ENCODE measurements at places on chromosomes 3 and 15.

DNA sequence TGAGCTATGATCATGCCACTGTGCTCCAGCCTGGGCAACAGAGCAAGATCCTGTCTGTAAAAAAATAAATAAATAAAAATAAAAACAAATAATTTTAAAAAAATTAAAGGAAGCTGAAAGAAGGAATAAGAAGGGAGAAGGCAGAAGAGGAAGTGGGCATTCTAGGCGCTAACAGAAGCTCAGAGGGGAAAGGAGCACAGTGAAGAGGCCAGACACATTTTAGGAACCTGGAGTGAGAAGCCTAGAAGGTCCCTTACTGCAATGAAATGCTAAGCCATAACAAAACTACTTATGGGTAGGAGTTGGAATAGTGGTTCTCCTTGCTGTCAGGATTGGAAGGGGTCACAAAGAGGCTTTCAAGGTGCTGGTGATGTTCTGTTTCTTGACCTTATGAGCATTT, 64.0 kb downstream of the ITGB5 start:
- no peak for DNase-seq

GRCh38 chr3:133895208-133896001, at the start of gene RAB6B:
Gene RAB6B, minus strand, starts transcription at chr3:133895882. Its CDS starts 416 bp downstream, at chr3:133895466.
- peak; percentile 23 for DNase-seq

DNA sequence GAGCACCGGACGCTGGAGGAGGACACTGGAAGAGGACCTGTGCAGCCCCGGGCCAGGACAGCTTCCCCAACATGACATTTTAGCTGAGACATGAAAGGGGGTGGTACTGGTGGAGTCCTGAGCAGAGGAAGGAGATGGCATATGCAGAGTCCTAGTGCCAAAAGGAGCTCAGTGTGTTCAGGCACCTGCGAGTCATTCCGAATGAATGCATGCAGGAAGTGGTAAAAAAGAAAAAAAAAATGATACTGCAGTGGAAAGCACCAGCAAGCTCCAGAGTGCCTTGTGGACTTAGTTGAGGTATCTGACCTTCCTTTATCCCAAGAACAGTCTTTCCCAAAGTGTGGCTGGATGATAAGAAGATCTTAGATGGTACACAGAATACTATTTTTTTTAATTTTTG, 6.6 kb upstream of the ZNF148 start:
- DNase-seq: no peak

GRCh38 chr3:64185436-64185835, 39.8 kb downstream of the PRICKLE2 start:
- no peak for DNase-seq

- DNase-seq: no peak
Observed at GRCh38 chr3:168048414-168049330, 47.1 kb downstream of the GOLIM4 start.

DNA sequence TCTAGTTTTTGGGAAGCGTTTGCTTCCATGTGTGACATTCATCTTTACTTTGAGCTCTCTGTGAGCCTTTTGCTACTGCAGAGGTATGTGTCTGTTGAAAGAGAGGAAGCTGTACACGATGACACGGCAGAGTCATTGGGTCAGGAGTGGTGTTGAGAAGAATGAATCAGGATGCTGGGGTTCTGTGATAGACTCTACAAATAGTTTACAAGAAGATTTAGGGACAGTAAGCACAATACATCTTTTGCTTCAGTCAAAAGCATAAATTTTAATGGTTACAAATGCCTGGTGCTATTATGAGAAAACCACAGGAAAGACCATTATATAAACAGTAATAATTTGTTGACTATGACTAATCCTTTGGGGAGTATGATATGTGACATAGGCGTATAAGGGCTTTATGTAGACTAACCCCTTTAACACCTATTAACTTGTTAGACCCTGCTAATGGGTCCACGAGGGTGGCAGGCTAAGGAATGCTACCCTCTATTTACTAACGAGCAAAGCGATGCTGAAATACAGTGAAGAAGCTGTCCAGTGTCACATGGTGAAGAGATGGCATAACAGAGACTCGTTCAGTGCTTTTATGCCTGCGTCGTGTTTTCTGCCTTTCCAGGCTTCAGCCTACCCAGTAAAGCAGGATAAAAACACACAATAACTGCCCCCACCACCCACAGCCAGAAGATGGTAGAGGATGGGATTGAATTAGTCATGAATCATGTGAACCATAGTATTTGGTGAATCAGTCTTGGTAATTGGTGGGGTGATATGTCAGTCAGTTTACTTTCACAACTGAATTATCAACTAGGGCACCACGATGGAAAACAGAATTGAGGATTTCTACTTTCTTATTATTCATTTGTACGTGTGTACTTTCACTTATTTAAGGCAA, 118.8 kb downstream of the LPP start:
- no peak for DNase-seq

- DNase-seq: no peak
Observed at GRCh38 chr3:186298876-186299275, 63.2 kb downstream of the DGKG start.

DNA sequence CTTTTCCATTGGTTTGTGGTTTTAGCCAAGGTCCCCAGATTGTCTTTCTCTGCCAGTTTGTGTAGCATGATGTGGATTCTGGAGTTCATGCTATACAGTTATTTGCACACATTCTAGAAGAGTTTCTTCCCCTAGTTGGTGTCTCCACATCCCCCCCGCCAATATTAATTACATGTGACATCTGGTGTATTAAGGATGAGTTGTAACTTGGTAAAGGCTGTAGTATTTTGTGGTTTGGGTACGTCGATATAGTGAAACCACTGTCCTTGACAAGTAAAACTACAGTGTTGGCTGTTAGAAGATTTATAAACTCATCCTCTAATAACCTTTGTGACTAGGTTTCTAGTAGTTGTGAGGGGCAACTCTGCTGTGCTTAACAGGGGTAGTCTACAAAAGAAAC, 23.7 kb upstream of the P4HTM start:
- DNase-seq: no peak

GRCh38 chr15:71138473-71138872, 23.2 kb downstream of the THSD4 start:
- no peak for DNase-seq

DNA sequence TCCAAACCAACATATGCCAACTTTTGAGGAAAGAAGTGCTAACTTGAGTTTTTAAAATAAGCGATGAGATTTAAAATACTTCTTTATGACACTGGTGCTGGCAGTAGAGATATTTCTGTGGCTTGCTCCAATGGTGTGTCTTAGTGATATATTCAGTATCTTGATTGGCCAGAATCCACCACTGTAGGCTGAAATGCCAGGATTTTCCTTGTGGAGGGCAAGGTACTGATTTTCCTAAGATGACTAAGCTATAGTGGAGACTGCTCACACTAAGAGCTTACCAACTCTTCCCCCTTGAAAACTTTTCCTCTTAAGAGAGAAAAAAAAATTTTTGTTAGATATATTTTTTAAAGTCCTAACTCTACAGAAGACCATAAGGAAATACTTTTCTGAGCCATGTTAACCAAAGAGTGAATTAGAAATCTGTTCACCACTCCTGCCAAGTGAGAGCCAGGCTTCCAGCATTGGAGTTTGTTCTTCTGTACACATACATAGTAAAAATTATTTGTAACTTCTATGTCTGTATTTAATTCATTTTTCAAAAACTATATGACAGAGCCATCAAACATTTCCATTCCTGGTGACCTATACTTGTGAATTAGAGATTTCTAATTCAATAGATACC, 109.1 kb downstream of the PPP2R3A start:
- no peak for DNase-seq

All from right renal cortex interstitium (tissue), 3 donors.